ENCODE measurements at places on chromosomes 7 and 10.
A peak's percentile ranks its signal among the peaks of the same experiment; 100 is the strongest.

GRCh38 chr10:63236113-63236935 lies 103.2 kb downstream of the NRBF2 start:
- DNase-seq: no peak

DNA sequence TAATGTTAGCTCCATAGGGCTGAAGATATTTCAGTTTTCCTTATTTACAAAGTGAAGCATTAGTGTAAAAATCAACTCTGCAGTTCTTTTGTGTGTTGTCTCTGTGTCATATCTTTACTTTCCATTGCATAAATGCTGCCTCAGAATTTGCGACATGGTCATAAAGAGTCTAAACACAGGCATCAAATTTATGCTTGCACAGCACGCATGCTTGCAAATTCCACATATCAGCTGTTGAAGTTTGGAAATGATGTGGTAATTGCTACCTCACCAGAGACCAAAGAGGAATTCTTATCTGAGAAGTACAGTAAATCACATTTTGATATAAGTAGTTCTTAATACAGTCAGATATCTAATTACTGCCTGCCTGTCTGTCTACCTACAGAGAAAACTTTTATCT lies 348.2 kb upstream of the GRM3 start:
- no peak for DNase-seq

GRCh38 chr7:57437581-57437980 lies 12.4 kb upstream of the ZNF716 start:
- DNase-seq: no peak

- DNase-seq: no peak
These were observed 47.4 kb downstream of the PPIF start for GRCh38 chr10:79394664-79395063.

DNA sequence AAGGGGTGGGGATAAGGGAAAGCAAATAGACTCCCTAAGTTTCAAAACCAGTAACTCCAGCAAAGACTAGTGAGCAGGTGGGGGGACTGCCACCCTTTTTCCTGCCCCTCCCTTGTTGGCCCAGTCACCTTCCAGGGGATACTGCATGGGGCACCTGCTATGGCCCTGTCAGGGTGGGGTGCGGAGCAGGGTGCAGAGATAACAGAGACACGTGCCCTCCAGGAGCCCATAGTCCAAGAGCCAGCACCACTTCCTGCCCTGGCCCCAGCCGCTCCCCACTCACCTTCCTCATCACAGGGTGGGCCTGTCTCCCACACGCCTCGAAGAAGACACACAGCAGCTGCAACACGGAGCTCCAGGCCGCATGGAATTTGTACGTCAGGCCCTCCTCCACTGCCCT lies 20.6 kb downstream of the RRP12 start:
- no peak for DNase-seq

DNA sequence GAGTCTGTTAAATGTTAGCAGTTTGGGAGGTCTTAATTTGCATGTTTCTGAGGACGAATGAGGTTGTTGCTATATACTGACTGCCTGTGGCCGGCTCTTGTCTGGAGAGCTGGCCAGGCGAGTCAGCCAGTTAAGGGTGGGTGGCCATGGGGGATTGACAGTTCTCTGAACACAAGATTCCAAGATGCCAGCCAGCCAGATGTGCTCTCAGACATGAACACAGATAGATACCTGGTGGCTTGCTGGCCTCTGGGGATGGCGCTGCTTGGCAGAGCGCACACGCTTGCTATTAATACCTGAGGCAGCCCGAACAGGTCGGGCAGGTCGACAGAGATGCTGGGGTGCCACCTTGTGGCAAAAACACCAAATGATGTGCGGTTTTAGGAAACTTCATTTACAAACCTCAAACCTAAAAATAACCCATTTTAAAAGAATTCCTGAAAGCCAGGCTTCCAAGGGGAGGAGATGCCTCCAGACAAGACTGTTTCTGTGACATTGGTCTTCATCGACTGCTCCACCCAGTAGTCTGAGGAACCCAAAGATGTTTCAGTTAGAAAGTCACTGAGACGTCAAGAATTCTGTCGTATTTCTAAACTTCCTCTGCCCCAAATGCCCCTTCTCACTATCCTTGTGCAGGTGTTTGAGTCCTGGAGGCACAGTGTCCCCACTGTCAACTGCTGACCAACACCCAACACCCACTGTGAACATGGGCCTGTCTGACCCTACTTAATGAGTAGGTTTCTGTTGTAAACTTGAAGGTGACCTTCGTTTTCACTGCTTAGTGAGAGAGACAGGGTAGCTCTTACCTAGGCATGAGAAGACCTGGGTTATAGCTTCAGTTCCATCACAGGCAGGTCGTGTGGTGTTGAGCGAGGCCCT lies 123.4 kb downstream of the NT5C2 start:
- DNase-seq: peak; percentile 16

DNA sequence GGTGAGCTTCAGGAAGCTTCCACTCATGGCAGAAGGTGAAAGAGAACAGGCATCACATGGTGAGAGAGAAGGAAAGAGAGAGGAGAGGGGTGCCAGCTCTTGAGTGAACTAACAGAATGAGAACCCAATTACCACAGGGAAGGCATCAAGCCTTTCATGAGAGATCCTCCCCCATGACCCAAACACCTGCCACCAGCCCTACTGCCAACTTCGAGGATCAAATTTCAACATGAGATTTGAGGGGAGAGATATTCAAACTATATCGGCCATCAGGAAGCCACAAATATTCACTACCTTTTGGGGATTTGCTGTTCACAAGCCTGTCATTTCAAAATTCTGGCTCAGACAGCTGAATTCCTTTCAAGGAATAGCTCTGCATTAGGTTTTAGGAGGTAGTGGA lies 39.9 kb upstream of the SMNDC1 start:
- DNase-seq: no peak

GRCh38 chr7:27751888-27752660 lies 12.1 kb downstream of the TAX1BP1 start:
- DNase-seq: no peak

DNA sequence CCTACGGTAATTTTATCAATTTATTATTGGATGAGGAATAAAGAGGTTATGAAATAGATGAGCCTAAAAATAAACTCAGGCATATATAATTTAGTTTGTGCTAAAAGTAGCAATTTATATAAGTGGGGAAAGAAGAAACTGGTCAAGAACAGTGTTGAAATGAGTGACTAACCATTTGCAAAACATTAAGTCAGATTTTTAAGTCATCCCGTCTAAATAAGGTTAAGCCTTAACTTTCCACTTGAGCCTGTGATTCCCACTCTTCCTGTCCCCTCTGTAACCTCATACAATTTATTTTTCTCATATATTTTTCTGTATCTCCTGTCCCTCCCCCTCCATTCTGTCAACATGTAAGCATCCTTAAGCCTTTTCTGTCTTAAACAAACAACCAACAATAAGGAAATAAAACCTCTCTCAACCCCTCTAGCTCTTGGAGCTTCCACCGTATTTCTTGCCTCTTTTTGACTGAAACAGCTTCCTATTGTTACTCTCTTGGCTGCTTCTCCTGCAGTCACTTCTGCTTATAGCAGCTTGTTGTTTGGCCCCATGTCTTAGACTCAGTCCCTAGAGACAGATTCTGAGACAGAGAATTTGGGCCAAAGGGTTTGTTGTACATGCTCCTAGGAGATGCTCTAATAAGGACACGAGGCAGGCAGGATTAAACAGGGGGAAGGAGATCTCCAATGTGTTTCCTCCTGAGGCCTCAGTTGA lies 109.7 kb downstream of the GNAI1 start:
- no peak for DNase-seq

GRCh38 chr10:1418031-1418550 lies 319.2 kb downstream of the ADARB2 start:
- no peak for DNase-seq

GRCh38 chr10:74992068-74992467 lies 119.4 kb upstream of the SAMD8 start:
- DNase-seq: no peak

GRCh38 chr7:141700296-141700847 lies 1.6 kb downstream of the DENND11 start:
- no peak for DNase-seq

Data from substantia nigra (tissue), 51 donors.